CD8-positive, alpha-beta T cell (primary cell): ENCODE measurements at places on chromosomes 12 and 14. TPM values are rescaled to one million over a fixed set of nuclear protein-coding genes. Genes with fewer than 3 reads are reported as not detected.

ASPG gene
- not detected for total RNA-seq

CCT2 gene
- total RNA-seq, result 211 TPM

SINHCAF gene
- total RNA-seq, result 93.7 TPM

RNF212B gene
- total RNA-seq, result not detected

TAS2R30 gene
- total RNA-seq, result 2.9 TPM

PMCH gene
- not detected for total RNA-seq

DDHD1 gene
- total RNA-seq, result 40.1 TPM

LRP1-AS gene
- total RNA-seq, result not detected

PLEKHG7 gene
- not detected for total RNA-seq

PLD4 gene
- total RNA-seq, result 0.43 TPM

DNA sequence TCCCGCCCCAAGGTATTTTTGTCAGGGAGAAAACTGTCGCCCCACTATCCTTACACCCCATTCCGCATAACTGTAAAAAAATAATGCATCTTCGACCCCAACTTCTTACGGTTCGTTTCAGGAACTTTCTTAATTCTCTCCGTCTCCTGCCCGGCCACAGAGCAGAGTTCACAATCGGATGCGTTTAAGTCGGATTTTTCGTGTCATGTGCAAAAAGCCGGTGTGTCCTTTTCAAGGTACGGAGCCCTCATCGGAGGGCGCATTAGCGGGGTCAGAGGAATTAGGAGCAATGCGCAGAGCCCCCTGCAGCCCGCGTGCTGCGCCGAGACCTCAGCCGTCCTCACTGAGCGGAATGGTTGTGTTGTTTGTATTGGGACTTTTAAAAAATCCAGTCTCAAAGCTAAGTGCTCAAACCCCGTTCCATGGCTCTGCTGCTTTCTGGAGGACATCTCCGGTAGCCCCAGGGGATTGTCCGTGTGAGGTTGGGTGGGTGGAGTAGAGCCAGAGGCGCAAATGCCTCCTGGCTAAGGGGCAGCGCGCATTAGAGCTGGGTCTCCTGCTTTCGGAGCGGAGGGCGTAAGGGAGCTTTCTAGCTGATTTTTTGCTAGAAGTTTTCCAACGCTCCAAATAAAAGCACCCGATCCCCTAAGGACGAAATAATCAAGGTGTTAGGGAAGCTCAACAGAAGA, 3.9 kb upstream of the GSC start:
- no peak for DNase-seq

- DNase-seq, result no peak
Observed at GRCh38 chr12:62520361-62520760, 53.7 kb downstream of the MON2 start.

DNA sequence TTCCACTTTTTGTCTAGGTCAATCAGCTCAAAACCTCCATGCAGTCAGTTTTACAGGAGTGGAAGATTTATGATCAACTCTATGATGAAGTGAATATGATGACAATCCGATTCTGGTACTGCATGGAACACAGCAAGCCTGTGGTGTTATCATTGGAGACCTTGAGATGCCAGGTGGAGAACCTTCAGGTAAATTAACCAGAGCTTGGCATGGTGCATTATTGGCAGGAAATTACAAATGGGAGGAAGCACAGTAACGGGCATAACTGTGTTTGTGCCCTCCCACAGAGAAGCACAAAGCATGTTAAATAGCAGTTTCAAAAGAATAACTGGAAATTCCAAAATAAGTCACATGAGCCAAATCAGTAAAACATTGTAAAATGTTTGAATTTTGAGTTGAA, 135.6 kb downstream of the ESR2 start:
- DNase-seq, result no peak

DNA sequence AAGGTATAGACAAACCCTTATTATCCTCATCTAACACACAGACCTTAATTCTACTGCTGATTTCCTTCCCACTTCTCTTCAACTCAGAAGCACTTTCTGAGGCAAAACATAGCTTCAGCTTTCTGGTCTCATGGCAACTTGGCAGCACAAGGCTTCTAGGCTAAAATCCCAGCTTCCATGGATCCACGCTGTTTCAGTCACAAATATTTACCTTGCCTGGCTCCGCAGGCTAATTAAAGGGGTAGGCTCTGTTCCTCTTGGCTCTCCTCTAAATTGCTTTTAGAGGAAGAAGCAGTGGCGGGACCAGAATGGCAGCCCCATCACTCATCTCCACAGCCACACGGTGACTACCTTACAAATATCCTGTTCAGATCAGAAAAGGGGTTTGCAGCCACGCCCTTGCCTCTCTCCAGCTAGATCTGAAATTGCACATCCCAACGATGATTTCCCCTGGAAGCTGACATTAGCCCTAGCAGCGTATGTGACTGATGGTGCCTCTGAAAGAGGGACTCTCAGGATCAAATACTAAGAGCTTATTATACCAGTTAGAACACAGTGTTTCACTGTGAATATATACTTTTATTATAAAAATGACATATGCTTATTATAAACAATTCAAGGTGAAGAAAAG, 221.5 kb upstream of the NUDT4 start:
- DNase-seq, result no peak

DNA sequence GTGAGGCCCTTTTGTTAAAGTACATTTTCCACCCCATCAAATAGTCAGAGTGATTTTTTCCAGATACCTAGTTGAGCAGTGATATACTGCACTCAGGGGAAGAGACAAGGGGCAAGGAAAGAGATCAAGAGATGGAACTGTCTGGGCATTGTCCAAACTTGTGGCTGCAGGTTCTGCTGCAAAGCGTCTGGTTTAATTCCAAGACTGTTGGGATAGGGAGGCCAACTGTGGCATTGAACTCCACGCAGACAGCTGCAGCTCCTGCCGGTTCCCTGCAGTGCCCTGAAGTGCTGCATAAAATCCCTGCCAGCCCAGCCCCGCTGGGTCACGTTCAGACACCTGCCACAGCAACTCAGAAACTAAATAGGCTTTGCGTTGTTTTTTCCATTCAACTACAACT, 30.5 kb downstream of the RPH3A start:
- no peak for DNase-seq

- DNase-seq, result no peak
Observed at GRCh38 chr12:89306827-89307473, 45.4 kb downstream of the DUSP6 start.

DNA sequence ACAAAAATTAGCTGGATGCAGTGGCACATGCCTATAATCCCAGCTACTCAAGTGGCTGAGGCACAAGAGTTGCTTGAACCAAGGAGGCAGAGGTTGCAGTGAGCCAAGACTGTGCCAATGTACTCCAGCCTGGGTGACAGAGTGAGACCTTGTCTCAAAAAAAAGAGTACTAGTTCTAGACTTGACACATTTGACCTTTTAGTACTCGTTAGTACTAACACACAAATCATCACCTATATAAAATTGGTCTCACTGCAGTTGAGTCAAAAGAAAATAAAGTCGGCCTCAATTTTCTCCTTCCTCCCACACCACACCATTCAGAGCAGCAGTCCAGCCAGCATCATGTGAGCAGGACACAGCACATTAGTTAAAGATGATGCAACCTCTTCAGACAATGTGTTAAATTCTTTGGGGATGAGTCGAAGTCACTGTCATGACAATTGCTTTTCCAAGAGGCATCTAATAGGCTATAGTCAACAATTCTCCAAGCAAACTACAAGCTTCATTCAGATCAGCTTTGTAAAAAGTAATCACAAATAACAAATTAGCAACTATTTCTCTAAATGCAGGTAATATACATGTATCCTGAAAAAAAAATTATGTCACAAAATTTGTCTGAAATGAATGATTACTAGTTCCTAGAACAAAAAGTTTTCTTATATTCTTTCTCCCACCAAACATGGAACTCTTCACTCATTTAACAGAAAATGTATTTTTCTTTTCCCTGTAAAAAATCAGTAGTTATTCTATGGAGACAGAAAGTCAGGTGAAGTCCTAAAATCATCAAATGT, 55.6 kb downstream of the CLIP1 start:
- DNase-seq, result no peak

DNA sequence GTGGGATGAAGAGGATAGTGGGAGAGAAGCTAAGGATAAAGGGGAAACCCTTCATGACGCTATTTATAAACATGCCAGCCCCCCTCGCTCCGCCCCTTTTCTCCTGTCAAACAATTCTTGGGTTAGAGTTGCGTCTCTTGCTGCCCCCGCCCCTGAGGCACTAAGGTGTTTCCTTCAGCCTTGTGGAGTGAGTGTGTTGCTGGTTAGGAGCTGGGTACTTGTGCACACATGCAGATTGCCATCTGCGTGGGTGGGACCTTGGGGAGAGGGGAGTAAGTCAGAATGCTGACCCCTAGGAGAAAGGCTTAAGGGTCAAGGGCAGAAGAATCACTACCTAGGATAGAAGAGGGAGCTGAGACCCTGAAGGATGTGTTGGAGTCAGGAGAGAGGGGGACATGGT, 5.4 kb downstream of the FOXJ2 start:
- DNase-seq, result no peak

DNA sequence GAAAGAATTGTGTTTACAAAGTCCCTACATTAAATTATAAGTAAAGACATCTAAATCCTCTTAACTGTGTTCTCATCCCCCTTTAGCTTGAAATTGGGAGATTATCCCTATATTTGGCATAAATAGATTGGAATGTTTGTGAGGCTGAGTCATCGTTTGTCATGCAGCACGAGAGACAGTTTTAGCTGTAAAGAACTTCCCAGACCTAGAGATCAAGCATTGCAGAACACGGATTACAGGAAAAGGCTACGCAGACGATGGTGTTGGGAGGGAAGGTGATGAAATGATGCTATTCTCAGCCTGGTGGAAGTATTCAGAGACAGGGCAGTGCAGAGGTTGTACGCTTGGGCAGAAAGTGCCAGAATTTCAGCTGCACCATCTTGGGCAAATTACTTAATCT, 93.8 kb downstream of the PTPRB start:
- DNase-seq, result no peak

DNA sequence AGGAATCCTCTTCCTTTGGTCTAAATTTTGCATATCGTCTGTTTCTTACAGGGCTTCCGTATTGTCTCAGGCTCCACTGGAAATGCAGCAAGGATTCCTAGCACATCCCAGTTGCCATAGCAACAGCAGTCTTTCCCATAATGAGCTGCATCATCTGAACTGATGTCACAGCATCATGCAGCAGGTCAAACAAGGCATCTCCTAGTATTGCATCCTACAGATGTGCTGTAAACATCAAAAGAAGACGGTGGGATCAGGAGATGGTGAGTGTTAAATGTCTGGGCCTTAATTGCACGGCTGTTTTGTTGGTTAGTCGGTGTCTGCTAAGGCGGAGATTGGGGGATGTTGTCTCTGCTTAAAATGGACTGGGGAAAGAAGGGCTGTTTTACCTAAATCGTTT, at the start of gene AKAP6:
TSS of gene AKAP6 (plus strand) at position 153 of the 400 bp plus-strand sequence. CDS start 104,196 bp downstream, outside the sequence.
- no peak for DNase-seq

DNA sequence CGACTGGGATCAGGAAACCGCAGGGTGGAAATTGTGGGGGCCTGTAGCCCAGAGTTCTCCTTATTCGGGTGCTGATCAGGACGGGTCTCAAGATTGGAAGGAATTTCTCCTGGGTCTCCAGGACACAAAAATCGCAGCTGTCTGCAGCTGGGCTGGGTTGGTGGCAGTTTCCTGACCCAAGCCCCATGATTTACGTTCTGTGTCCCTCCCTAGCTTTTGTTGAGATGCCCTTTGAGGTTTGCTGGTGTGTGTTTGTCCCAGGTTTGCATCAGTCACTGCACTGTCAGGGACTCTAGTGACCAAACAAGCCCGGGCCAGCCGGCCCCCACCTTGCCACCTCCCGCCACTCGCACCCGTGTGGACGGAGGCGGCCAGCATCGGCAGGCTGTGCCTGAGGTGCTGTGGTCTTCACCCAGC, 89.5 kb downstream of the FBXL14 start:
- DNase-seq, result no peak

- DNase-seq, result no peak
Observed at GRCh38 chr14:21168055-21168454, 12.2 kb upstream of the OR5AU1 start.

DNA sequence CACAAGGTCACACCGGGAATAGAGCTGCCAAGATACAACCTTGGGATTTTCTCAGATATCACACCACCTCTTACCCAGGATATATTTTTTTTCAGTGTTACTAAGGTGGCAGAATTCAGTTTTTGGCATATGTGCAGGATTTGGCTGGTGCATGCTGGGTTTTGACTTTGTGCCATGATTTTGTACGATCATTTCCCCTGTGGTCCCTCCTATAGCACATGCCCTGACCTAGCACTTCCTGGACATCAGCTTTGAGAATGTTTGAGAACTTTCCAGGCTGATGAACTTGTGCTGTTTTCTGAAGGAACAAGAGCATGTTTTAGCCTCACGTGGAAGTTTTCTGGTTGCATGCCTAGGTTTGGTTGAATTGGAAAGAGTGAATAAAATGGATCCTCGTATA, 11.0 kb upstream of the TBPL2 start:
- DNase-seq, result no peak

DNA sequence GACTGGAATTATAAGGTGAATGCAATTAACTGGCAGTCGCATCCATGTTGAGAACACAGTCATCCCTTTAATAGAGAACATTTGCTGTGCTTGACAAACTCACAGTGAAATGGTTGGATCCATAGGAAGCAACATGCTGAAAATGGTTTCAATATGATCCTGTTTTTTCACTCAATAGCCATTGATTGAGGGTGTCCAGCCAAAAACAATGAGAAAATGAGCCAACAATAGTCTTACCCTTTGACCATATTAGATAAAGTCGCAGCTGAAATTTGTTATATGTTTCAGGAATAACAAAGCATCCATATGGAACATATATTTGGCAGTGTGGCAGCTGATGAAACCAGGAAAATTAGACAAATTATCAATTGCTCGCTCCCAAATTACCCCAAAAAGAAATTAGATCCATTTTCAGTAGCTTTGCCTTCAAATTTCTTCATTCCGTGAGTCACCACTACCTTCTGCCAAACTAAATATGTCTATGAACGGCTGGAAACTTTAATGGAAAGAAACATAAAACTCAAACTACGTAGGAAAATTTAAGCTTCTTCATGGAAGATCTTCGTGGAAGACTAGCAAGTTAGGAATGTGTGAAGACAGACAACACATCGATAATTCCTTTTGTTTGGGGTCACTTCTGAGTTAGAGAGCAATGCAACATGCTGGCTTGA, 17.4 kb downstream of the IGF1 start:
- DNase-seq, result no peak

DNA sequence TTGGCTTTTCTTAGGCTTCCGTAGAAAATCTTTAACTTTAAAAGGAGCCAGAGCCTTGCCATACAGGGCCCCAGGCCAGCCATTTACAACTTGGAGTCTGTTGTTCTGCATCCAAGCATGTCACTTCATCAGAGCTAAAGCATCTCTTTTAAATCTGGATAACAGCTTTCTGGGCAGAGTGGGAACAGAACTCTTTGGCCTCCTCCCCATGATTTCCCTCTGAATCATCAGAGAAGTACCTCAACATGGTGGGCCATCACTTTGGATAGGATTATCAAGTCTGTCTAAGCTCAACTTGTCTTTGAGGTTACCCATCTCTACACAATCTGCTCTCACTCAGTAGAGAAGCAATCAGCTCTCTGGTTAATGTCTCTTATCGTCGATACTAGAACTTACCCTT, 170.9 kb downstream of the SLC6A15 start:
- no peak for DNase-seq

DNA sequence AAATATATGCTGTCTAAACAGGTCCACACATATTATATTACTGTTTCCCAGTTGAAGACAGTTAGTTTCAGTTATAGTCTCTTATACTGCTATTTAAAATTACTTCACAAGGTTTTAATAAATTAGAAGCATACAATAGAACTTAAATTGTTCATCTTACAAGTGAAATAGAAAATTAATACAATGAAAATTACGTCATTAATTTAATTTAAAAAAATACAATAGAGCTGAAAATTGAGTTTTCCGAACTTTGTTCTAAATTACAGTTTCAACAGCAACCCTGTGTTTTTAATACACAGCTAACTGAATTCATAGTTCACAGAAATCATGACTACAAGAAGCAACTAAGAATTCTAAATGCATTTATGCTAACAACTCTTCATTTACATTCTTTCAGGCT, 525.7 kb upstream of the FOXG1 start:
- no peak for DNase-seq
